ENCODE measurements at places on chromosomes 2 and 18.
A peak's percentile ranks its signal among the peaks of the same experiment; 100 is the strongest.

GRCh38 chr2:218091746-218092145, 22.7 kb downstream of the RUFY4 start:
- no peak for DNase-seq

- no peak for DNase-seq
These were observed 10.5 kb downstream of the SCYGR4 start for GRCh38 chr2:227627769-227628168.

- DNase-seq: peak; percentile 1
These were observed 187.1 kb upstream of the PIK3C3 start for GRCh38 chr18:41767960-41768359.

- no peak for DNase-seq
These were observed 99.9 kb downstream of the RBBP8 start for GRCh38 chr18:23033056-23033455.

- no peak for DNase-seq
These were observed 199.8 kb downstream of the MYT1L start for GRCh38 chr2:2131075-2131789.

GRCh38 chr18:9243029-9243428, 91.5 kb upstream of the TWSG1 start:
- DNase-seq: no peak

DNA sequence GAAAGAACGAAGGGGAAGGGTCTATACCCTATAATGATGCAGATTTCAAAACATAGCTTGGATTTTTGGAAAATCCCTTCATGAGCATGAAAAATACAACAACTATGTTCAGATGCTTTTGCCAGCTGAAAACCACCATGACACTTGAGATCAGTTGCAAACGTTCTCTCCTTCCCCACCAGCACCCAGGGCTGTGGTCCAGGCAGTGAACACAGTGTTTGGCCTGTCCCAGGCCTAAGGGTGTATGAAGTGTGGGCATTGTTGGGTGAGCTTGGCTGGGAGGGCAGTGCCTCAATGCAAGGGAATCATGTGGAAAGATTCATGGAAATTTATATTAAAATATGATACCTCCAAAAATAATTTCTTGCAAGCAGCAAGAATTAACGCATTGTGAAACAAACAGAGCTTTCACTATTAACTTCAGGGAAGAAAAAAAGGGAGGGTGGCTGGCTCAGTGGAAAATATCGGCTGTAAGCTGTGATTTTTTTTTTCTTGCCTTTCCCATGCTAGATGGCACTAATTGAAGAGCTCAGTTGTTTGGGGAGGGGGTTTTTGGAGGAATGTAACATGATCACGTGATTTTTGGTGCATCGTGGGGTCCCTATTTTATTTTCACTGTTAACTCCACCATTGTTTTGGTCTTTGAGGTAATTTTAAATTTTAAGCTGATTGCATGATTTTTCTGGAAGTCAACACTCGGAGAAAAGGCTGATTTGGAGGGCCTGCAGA, 52.0 kb downstream of the CDC42EP3 start:
- DNase-seq: peak; percentile 65

All from fibroblast of gingiva (primary cell).